Neuronal stem cell (in vitro differentiated cells): ENCODE measurements at places on chromosomes 5 and 9.

- no peak for DNase-seq
These were observed 64.6 kb upstream of the EPB41L4B start for GRCh38 chr9:109385499-109385898.

DNA sequence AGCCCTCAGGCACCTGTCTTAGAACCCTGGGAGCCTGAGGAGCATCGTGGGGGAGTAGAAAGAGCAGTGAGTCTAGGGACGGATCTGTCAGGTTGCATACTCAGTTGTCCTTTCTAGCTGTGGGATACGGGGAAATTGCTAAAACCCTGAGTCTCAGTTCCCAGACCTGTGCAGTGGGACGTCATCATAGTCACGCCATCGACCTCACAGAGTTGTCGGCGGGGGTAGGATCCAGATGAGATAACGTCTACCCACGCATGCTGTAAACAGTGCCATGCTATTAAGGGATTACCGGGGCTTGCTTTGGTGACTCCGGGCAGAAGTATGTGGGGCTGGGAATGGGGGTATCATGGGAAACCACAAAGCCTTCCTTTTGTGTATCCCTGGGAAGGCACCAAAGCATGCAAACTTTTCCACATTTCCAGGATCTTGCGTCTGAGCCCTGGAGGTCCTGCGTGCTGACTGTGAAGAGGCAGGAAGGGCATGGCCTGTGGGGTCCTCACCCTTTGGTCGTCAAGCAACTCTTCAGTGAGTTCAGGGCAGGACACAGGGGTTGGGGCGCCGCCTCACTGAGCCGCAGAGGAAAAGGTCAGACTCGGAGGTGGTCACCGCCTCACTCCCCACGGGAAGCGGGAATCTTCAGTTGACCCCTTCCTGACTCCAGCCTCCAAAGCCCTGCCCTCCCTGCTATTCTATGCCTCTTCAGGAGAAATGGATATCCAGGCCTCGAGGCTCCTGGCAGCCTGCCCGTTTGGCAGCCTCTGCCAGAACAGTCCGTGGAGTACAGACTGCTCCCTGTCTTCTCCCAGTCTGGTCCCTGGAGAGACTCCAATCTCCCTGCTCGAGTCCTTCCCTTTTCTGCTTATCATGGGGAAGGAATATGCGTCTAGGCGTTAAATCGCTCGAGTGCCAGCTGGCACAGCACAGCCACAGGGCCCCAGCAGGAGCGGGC, 186.8 kb upstream of the KLF9 start:
- DNase-seq: no peak

DNA sequence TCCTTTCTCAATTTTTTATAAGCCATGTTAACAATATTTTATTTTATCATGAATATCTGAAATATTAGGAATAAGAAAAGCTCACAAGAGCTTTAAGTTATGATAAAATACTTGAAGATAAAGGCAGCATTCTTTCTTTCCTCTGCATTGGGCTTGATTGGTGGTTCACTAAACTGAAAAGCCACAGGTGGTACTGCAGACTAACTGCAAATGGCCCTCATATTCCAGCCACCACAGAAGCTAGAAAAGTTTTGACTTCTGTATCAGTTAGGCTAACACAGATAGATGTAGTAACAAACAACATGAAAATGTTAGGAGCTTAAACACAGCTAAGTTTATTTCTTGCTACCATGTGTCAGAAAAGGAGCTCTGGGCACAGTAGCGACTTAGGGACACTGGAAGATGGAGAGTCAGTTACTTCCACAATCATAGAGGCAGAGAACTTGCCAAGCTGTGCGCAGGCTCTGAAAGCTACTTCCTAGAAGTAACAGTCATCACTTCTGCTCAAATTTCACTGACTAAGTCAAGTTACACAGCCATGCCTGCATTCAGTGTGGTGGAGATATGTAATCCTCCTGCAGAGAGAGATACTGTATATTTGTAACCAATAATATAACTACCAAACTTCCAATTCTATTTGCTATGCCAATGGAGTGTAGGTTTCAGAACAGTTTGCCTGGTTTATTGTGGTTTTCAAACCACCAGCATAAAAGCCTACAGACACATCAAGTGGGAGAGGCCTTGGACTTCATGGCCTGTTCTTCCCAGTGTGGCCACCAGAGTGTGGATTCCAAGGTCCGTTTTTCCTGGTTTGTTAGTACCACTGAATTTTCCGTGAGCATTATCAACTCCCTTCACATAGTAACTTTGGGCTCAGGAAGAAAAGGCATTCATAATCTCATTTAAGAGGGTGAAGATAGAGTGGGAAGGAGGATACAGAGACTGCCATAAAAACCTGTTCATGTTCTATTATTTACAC, 268.3 kb downstream of the PJA2 start:
- no peak for DNase-seq

- DNase-seq: no peak
These were observed 46.4 kb downstream of the STXBP1 start for GRCh38 chr9:127658428-127658827.

DNA sequence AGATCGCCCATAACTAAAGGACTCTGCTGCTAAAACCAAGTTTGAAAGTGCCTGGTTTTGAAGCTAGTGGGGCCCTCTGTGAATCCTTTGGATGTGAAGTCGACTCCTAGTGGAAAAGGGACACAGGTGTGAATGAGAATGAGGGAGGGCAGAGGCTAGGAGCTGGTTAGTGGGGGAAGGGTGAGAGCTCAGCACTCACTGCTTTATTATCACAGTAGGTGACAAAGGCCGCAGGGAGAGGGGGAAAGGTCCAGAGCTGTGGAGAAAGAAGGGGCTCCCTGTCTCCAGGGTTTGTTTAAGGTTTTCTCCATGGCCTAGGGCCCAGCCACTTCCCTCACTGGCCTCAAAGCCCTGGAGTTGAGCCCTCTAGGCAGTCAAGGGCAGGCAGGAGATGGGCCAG, 3.5 kb downstream of the HDHD3 start:
- DNase-seq: no peak

- no peak for DNase-seq
These were observed 14.6 kb downstream of the CLPTM1L start for GRCh38 chr5:1330146-1330846.

DNA sequence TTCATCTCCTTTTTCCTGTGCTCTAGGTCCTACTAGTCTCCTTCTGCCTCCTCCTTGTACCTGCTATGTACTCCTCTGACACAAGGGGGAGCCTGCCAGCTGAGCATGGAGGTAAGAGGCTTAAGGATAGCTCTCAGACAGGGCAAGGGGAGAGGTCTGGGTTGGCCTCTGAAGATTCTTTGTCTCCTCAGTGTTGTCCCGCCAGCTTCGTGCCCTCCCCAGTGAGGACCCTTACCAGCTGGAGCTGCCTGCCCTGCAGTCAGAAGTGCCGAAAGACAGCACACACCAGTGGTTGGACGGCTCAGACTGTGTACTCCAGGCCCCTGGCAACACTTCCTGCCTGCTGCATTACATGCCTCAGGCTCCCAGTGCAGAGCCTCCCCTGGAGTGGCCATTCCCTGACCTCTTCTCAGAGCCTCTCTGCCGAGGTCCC, 3.8 kb downstream of the CREB3 start:
- DNase-seq: peak; percentile 58

GRCh38 chr5:37272511-37272910, 23.3 kb upstream of the CPLANE1 start:
- no peak for DNase-seq

- no peak for DNase-seq
These were observed 1210.8 kb downstream of the CDH12 start for GRCh38 chr5:21642312-21642711.

DNA sequence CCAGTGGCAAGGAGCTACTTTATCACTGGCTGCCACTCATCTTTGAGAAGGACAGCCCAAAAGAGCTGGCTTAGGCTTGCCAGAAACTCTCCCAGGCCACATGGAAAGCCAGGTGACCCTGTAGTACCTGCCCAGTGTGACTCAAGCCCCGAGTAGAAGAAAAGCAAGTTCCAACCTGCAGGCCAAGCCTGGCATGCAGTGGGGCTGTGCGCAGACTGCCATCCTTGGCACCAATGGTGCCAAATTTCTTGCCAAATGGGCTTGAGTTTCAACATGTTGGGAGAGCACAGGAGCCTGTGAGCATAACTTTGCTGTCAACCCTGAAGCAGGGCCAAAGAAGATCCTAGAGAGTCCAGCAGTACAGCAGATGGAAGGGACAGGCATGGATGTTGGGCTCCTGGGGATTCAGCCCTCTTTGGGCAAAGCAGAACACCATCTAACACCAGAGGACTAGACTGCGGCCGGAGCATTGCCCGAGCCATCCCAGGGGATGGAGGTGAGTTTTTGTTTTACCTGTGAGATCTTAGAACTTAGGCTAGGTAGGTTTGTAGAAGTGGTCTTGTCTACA, 27.3 kb upstream of the SHB start:
- no peak for DNase-seq

GRCh38 chr5:2996248-2996647, 244.8 kb upstream of the IRX2 start:
- DNase-seq: no peak

DNA sequence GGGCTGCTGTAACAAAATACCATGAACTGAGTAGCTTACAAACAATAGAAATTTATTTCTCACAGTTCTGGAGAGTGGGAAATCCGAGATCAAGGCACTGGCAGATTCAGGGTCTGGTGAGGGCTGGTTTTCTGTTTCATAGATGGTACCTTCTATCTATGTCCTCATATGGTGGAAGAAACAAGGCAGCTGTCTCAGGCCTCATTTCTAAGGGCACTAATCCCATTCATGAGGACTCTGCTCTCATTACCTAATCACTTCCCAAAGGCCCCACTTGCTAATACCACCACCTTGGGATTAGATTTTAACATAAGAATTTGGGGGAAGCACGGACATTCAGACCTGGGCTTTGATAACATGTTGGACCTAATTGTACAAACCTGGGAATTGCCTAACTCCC, 13.5 kb downstream of the RFESD start:
- DNase-seq: no peak

GRCh38 chr5:102765350-102765749, 10.2 kb downstream of the PAM start:
- no peak for DNase-seq

GRCh38 chr5:170300361-170301013, 2.9 kb upstream of the LCP2 start:
- DNase-seq: no peak

DNA sequence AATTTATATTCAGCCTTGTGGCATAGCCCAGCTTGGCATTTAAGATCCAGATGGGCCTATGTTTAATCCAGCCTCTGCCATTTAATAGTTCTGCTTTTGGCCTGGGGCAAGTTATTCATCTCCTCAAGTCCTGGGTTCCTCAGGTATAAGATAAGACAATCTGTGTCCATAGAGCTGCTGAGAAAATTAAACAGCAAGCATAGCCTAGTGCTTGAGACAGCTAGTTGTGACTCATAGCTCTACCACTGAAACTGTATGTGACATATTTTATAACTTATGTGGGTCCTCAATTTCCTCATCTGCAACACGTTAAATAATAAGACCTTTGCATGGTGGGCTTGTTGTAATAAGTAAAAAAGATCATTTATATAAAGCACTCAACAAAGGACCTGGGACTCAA, 53.3 kb upstream of the ATP10B start:
- DNase-seq: no peak

- no peak for DNase-seq
These were observed 18.1 kb downstream of the SLC1A1 start for GRCh38 chr9:4508246-4508906.

GRCh38 chr9:70479880-70480291, 65.4 kb upstream of the KLF9 start:
- no peak for DNase-seq
